ENCODE measurements at places on chromosomes 7 and 10.

- peak; percentile 20 for DNase-seq
Observed at GRCh38 chr7:90412458-90413184, 9.4 kb downstream of the CLDN12 start.

DNA sequence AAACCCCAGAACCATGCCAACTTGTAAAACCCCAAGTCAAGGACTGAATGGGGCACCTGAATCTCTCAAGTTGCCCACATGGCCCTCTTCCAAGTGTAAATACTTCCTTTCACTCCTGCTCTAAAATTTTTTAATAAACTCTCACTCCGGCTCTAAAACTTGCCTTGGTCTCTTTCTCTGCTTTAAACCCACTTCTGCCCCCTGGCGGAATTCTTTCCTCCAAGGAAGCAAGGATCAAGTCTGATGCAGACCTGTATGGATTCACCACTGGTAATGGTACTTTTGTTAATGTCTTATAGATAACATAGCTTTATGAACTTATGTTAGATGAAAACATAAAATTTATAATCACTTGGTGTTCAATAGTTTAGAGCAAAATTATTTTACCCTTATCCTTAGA lies 33.8 kb downstream of the SLC16A9 start:
- DNase-seq: peak; percentile 42

DNA sequence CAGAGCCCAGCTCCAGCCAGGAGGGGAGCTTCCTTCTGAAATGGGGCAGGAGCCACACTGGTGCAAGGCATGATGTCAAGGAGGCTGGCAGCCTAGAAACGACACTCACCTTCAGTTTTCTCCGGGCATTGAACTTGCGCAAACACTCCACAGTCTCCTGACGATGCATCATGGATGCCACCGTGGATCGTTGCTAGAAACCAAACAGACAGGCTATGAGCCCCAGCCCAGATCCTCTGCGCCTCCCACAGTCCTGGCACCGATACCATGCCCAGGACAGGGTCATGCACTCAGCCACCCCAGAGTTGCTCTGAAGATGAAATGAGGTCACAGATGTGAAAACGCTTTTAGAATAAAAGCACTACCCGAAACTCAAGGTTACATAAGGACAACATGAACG lies 31.0 kb upstream of the NDST2 start:
- no peak for DNase-seq

GRCh38 chr10:75883081-75884072 lies 452.0 kb downstream of the LRMDA start:
- DNase-seq: no peak

DNA sequence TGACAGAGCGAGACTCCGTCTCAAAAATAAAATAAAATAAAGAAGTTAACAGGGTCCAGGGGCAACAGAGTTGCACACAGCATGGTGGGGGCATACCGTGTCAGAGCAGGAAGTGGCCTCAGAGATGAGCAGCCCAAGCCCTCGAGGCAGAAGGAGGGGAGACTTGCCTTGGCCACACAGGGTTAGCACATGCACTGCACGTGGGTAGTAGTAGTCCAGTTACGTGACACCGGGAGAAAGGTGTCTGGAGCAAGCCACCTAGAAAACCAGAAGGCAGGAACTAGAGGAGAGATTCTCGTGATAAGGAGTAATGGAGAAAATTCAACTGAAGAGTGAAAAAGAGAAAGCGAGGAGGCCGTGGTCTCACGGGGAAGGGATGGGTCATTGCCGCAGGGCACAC lies 9.8 kb upstream of the DENND2A start:
- no peak for DNase-seq

DNA sequence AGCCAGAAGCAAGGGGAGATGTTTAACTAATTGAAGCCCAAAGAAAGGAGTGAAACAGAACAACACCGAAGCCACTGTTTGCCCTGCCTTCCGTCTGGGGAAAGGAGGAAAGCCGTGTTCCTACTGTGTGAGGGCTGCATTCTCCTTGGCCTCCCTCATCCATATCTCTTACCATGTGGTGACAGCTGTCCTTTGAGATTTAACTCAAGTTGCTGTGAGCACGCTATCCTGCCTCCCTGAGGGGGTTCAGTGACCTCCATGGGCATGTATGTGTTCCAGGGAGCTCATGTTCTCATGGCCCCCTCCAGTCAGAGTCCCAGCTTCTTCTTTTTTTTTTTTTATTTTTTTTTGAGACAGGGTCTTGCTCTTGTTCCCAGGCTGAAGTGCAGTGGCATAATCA lies 26.2 kb upstream of the CRHR2 start:
- DNase-seq: no peak

- DNase-seq: no peak
Observed at GRCh38 chr10:28954211-28954610, 276.9 kb downstream of the BAMBI start.

GRCh38 chr7:41445946-41446345 lies 256.9 kb downstream of the INHBA start:
- no peak for DNase-seq

- DNase-seq: no peak
Observed at GRCh38 chr7:98135984-98136383, 29.3 kb downstream of the LMTK2 start.

GRCh38 chr10:49049660-49050059 lies 65.7 kb downstream of the VSTM4 start:
- DNase-seq: no peak

DNA sequence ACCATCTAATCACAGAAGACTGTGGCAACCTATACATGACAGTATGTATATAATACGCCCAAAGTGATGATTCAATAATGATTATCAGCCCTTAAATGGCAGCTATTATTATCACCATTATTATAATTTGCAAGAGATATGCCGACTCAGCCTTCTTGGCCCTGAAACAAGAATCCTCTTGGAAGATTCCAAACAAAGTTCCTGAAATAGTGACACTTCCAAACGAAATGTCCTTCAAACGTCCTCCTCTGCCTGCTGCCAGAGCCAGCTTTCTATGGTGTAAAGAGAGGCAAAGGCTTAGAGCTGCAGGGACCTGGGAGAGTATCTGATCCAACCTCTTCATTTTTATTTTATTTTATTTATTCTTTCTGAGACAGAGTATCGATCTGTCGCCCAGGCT lies 36.0 kb downstream of the NRAP start:
- DNase-seq: no peak

Measured in NCI-H146 (cell line).